ENCODE measurements at places on chromosomes 11 and 22.

DNA sequence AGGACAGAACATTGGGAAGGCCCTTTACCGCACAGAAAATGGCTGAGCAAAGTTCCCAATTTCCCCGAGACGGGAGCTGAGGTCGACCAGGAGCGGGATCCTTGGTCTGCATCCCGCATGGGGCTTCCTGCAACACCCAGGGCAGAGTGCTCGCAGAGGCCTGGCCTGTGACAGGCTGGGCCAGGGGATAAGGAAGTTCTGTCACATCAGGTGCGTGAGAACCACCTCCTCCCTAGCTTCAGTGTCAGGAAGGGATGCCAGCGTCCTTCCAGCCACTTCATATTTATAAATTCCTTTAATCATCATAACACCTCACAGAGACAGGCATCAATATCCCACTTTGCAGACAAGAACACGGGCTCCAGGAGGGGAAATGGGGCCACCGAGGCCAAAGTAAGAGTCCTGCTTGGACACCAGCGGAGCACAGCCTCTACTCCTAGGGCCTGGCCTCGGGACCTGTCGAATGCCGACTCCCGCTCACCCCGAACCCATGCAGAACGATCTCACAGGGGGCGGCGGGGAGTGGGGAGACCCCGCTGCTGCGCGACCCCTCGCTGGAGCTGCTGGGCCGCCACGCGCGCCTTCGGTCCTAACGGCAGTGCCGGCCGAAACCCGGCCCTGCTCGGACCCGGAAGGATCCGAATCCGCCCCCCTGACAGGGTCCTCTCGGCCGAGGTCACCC lies 532 bp downstream of the BET1L start:
- no peak for DNase-seq

- no peak for DNase-seq
Measured at GRCh38 chr22:43008921-43009320, 6.0 kb downstream of the PACSIN2 start.

- no peak for DNase-seq
Measured at GRCh38 chr11:35127619-35128018, 11.4 kb upstream of the CD44 start.

- no peak for DNase-seq
Measured at GRCh38 chr22:24707470-24707801, 67.1 kb downstream of the PIWIL3 start.

- no peak for DNase-seq
Measured at GRCh38 chr22:30832407-30832987, 136.1 kb downstream of the MORC2 start.

DNA sequence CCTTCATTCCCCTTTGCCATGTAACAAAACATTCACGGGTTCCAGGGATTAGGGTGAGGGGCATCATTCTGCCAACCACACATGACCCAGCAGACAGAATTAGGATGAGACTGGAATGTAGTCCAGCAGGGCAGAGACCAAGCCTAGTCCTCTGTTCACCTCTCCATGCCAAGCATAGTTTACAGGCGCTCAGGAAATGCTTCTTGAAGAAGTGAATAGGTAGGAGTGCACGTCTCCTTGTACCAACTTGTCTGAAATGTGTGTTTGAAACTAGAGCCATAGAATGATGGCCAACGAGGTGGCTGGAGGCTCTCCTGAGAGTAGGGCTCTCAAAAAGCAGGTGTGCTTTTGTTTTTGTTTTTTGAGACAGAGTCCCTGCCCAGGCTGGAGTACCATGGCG lies 8.2 kb downstream of the SPINDOC start:
- DNase-seq: no peak

DNA sequence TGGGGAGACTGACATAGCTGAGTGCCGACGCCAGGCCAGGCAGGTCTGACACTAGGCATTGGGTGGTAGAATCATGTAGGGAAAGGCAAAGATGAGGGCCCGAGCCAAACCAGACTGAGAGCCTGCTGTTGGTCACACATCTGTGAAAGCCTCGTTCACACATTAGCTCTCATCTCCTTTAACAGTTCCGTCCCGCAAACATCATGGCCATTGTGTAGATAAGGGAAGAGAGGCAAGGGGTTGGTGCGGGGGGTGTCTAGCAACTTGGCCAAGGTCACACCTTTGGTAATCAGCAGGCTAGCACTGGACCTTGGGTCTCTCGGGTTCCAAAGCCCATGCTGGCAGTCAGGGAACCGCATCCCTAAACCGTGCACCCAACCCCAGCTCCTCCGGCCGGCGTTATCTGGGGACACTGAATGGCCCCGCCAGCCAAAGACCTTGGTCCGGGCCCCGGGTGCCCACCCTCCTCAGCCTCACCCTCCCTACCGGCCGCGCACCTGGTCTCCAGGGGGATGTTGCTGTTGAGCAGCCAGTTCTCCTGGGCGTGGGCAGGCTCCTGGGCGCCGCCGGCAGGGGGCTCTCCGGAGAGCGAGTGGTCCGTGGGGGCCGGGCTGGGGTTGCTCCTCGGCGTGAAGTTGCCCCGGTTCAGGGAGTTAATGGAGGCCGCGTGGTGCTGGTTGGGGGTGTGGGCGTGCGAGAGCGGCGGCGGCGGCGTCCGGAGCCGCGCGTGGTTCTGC lies 328.3 kb upstream of the NARS2 start:
- no peak for DNase-seq

DNA sequence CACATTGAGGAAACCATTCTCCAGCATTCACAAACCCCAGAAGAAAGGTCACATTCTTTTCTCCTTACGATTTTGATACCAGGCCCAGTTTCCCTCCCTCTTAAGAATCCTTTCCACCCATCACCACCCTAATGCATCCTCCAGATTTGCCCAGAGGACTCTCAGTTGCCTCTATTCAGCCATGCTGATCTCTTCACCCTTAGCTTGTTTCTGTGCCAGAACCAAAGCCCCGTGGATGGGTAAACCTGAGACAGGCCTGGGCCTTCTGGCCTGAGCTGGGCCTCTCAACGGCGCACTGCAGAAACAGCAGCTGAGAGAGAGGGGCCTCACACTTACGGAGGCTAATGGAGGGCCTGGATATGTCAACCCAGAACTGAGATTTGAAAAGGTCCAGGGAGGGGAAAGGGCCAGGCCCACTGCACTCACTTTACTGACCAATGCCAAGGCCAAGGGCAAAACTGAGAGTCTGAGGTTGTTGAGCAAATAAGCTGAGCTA lies 32.2 kb upstream of the OAF start:
- DNase-seq: no peak

DNA sequence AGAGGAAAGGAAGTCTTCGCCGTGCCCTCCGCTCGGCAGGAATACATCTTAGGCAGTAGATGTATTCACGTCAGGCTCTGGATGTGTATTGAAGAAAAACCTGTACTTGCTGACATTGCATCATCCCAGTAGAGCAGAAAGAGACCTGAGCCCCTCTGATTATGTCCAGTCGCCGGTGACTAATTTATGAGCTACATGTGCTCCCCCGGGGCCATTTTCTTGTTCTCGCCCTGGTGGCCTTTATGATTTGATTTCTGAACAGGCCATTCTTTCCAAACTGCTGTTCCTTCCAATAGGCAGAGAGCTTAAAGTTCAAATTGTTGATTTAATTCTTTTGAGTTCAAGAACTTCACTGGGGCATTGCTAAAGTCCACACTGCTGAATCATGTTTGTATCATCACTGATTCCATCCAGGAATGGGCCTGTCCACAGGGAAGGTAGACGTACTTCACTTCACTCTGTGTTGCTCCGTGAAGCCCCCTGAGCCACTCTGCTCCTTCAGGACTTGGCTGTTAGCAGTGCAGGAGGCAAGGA lies 137.3 kb upstream of the RASSF10 start:
- no peak for DNase-seq

- DNase-seq: no peak
Measured at GRCh38 chr11:128327274-128327673, 260.1 kb downstream of the ETS1 start.

DNA sequence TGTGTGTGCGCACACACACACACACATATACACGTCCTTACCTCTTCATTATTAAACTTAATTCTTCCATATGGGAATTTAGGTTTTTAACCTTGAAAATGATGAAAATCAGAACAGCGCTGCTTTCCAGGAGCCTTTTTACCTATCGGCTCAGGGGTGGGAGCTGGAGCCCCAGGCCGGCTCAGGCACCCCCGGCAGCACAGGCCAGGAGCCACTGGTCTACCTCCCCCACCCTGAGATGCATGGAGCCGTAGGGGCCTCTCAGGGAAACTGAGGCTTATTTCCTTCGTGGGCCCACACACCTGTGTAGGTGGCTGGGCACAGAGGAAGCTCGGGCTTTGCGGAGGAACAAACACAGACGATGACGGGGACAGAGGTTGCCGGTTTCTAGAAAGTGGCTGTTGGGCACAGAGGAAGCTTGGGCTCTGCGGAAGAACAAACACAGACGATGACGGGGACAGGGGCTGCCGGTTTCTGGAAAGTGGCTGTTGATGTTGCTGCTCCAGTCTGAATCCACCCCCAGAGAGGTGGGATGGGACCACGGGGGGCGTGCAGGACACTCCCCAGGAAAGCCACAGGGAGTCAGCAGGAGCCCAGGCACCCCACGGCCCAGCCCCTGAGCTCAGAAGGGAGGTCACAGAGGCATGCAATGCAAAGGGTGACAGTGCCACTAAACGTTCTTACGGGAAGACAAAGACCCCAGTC lies 149.4 kb downstream of the BRD1 start:
- no peak for DNase-seq

- no peak for DNase-seq
Measured at GRCh38 chr11:101390539-101390938, 193.3 kb downstream of the TRPC6 start.

- no peak for DNase-seq
Measured at GRCh38 chr11:19499999-19500398, 212.6 kb upstream of the NAV2 start.

GRCh38 chr11:11011617-11012016 lies 153.8 kb upstream of the ZBED5 start:
- DNase-seq: no peak

GRCh38 chr11:10514202-10514601 lies 26.8 kb downstream of the RNF141 start:
- no peak for DNase-seq

GRCh38 chr11:68670208-68670992 lies 13.9 kb upstream of the GAL start:
- no peak for DNase-seq

- DNase-seq: no peak
Measured at GRCh38 chr22:44483878-44484277, 14.2 kb downstream of the RTL6 start.

DNA sequence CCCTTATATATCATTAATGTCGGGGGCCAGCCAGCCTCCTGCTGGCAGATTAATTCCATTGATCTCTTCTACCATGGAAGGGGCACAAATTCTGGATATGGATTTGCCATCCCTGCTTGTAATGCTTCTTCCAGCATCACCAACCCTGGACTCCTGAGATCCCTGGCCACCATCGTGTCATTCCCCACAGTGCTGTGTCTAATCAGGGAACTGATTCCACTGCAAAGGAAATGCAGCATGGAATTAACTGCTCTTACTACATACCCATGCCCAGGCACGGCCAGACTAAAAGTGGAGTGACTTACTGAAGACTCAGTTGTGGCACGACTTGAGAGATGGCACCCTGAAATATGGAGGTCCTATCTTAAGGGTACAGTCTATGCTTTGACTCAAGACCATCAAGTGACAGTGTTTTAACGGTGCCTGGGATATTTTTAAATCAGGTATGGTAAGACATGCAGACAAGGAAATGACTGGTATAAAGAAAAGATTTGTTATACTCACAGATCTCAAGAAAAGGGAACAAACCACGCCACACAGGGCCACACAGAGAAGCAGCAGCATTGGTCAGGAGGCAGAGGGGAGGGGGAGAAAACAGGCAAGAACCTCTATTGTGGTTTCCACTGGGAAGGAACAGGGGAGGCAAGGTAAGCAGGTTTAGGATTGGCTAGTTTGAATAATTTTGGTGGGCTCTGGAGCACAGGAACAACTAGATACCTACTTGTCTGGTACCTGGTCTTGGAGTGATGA lies 65.1 kb downstream of the IGLL5 start:
- no peak for DNase-seq

DNA sequence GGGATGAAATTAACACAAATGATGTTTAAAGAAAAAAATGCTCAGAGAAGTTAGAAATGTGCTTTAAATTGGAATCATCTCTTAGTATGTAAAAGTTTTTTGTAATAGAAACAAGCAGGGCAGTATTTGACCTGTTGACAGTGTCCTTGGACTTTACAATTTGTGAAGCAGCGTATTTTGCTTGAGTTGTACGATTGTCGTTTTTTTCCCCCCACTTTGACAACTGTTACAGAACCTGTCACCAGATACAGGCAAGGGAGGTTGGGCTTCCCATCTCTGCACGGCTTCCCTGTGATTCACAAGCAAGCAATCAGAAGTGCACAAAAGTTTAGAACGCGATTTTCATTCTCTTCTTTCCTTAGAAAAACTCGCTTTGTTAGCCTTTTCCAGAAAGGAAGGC lies 8.9 kb downstream of the PPARA start:
- DNase-seq: no peak

DNA sequence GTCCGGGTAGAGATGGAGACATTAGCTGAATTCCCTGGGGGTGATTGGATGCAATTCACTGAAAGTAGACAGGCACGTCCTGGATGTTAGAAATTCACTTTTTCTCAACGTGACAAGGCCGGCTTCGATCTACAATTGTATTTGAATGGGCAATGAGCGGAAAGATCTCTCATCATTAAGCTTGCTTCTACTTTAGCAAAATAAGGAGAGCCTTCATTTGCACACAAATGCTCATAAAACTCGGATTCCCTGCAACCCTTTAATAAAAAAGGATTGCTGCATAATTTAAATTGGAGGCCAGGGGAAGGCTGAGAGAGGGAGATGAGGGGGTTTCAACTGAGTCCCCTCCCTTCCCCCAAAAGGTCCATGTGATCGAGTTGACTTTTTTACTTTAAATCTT lies 10.6 kb upstream of the PAX6 start:
- no peak for DNase-seq

DNA sequence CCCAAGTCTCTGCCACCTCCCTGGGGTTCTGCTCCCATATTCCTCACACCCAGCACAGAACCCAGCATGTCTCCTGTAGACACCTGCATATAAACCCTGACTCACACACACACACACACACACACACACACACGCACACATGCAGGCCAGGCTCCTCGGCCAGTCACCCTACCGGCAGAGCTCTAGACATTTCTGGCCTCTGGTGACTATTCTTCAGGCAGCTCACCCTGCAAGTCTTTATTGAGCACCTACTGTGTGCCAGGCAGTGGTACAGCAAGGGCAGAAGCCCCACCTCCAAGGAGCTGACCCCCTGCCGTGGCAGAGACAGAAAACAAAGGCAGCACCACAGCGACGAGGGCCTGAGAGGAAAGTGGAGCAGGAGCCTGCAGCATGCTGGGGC lies 50.3 kb downstream of the CDKN1C start:
- no peak for DNase-seq

GRCh38 chr22:46002757-46003270 lies 25.9 kb upstream of the WNT7B start:
- no peak for DNase-seq

DNA sequence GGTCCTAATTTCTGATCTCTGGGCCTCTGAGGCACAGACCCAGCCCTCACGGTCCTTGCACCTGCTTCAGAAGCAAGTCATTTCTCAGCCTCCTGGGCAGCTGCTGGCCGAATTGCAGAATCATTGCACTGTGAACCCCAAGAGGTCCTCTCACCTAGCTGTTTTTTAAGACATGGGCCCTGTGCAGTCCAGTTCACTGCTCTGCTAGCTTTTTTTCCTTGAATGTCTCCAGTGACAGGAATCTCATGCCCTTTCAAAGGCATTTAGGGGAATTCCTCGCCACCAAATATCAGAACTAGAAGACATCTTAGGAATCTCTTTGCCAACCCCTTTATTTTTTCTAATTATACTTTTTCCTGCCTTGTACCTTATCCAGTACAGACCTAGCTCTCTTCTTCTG lies 35.6 kb upstream of the TP53I11 start:
- DNase-seq: no peak
